ENCODE measurements at places on chromosomes 2 and 18. TPM values are rescaled to one million over a fixed set of nuclear protein-coding genes. Genes with fewer than 3 reads are reported as not detected.

Gene DCDC2C
- not detected for total RNA-seq

Gene VSNL1
- 102 TPM for total RNA-seq

Gene HOXD11
- not detected for total RNA-seq

Gene EFHD1
- total RNA-seq, result 3.4 TPM

Gene SPC25
- total RNA-seq, result 23.4 TPM

Gene CAD
- total RNA-seq, result 126 TPM

Gene LTBP1
- total RNA-seq, result 34.1 TPM

Gene EVA1A
- total RNA-seq, result 8.5 TPM

Gene EDAR
- total RNA-seq, result not detected

Gene KCNE4
- total RNA-seq, result not detected

Measured in GM23338 (cell line).